Stimulated activated CD4-positive, alpha-beta T cell treated with anti-CD3 and anti-CD28 coated beads, Interleukin-1b, Interleukin-23, amount 100 ng/mL, for 24 hours (primary cell): ENCODE measurements at places on chromosomes 3 and 15.

DNA sequence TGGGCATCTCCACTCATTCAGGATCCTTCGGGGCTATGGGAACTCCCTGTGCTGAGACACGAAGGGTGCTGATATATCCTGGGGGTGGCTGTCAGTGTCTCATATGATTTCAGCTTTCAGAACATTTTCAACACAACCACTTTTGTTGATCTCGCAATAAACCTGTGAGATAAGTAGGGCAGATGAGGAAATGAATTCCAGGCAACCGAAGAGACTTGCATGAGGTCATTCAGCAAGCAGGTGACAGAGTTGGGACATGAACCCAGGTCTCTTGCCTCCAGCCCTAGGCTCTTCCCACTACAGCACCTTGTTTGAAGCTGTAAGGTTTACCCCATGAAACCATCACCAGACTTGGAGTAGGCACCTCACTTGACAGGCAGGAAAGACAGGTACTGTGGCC lies 16.6 kb downstream of the DUOX1 start:
- DNase-seq: no peak

- DNase-seq: no peak
Observed at GRCh38 chr3:81300324-81300927, 461.0 kb downstream of the GBE1 start.

- DNase-seq: no peak
Observed at GRCh38 chr3:115975353-115975752, 352.0 kb downstream of the GAP43 start.

GRCh38 chr15:101201411-101202174 lies 50.3 kb downstream of the CHSY1 start:
- DNase-seq: no peak

- no peak for DNase-seq
Observed at GRCh38 chr3:49164983-49165720, 979 bp downstream of the CCDC71 start.

DNA sequence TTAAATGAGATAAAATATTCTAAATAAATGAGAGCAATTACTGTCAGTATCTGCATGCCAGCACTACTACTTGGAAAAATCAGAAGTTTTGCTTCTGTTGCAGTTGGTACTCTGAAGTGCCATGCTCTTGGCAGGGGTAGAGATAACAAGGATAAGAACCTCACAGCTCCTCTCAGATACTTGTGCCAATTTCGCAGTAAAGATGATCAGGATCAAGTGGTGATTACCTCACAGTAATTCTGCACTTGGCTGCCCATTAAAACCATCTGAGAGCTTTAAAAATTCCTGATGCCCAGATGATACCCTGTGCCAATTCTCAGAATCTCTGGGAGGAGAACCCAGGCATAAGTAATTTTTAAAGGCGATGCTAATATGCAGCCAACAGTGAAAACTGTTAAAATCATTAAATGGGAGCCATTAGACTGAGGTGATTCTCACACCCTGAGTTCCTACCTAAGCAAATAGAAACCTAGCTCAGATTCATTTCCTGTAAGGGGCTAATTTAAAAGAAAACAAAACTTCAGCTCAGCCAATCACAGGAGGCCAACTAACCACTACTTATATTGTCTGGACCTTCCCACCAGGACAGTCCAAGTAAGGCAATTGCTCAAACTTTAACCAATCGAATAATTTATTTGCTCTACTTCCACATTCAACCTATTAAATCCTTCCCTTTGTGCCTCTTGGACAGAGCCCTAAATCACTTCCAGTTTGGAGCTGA lies 171.2 kb downstream of the KCNMB2 start:
- DNase-seq: no peak

DNA sequence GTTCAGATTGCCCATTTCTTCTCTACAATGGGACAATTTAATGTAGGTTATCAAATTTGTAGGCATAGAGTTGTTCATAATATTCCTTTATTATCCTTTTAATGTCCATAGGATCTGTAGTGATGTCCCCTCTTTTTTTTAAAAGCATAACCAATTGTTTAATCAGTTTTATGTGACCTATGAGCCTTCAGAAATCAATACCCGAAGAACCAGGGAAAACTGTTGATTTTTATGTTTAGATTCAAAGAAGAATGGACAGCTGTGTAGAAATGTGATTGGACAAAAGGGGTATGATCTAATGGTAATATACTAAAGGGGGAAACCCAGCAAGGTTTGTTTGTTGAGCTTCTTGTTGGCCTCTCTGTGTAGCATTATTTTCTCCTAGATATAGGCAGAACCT lies 39.5 kb downstream of the SUSD5 start:
- no peak for DNase-seq

DNA sequence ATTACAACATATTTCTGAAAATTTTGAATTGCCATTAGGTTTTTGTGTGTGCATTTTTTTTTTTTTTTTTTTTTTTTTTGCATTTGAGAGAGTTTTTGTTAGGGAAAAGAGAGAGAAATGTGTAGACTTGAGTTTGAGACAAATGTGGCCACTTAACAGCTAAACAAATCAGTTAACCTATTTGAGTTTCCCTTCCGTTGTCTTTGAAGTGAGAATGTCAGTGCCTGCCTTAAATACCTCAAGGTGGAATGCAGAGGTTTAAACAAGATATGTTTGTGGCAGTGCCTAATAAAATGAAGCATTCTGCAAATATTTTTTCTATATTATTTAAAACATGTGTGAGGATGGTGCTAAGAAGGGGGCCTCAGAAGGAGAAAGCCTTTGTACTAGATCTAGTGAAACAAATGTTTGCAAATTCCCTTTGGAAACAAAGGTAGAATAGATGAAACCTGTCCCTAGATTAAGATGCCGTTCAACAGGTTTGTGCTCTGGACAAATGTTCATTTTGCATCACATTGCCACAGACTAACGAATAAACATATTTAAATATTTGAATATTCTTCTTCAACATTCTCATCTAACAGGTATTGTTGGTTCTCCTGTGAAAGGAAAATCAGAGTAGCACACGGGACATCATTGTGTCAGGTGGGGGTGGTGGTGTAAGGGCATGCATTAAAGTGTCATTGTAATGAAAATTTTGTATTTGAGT lies 80.7 kb downstream of the SATB1 start:
- no peak for DNase-seq

GRCh38 chr3:149152420-149152819 lies 23.0 kb downstream of the HPS3 start:
- DNase-seq: no peak

- DNase-seq: no peak
Observed at GRCh38 chr15:77739591-77740378, 107.1 kb upstream of the LINGO1 start.

- DNase-seq: no peak
Observed at GRCh38 chr3:59981377-59981776, 931.6 kb upstream of the CFAP20DC start.

DNA sequence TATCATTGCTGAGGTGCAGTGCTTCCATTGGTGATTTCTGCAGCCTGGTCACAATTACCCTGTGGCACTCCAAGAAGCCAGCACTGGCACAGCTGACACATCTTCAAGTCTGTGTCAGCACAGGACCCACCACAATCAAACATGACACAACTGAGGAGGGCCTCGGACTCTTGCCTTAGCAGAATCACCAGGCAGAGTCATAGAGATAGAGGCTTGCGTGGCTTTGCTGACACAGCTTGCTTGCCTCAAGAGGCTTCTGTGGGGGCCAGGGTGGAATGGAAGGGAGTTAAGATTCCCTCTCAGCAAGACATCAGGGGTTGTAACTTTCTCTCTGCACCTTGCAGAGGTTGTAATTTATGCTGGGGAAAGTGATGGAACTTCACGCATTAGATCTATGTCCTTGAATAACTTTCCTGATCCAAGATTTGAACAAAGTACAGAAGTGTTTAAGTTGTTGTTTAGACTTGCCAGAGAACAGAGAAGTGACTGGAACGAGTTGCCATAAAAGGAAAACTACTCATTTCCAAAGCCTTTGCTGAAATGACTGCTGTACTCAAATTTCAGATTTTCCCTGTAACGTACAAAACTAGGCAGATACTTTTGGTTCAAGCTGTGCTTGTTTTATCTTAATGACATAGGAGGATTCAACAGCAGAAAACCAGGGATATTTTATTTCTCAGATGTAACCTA lies 170.7 kb downstream of the DIPK2A start:
- DNase-seq: no peak

DNA sequence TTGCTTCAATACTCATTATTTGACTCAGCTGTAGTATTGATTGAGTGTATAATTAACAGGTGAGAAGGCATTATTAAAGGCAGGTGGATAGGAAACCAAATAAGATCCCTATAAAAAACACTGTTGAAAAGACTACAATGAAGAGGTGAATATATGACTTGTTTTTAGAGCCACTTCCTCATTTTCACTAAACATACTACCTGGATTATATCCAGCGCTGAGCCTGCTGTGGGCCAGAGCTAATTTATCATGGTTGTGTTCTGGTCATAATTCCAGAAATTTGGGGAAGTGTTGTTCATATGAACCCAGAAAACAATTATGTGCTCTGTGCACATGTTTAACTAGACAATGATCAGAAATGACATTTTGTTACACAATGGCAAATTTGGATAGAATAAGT lies 235.3 kb upstream of the MME start:
- DNase-seq: no peak

DNA sequence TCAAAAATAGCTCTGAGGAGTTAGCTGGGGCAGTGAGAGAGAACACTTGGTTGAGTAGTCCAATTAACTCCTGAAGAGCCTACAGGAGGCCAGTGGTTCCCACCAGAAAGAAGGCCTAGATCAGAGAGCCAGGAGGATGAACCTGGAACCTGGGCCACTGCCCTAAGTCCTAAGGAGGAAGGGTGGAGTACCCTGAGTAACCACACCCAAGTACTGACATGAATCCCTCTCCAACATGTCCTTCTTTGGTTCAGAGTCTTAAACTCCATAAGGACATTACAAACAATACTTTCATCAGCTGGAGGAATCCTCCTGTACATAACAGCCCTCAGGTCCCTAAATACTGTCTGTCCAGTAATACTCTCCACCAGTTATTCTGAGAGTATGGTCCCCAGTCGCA lies 25.6 kb upstream of the C3orf62 start:
- no peak for DNase-seq

GRCh38 chr15:78197632-78198031 lies 36.7 kb downstream of the ACSBG1 start:
- no peak for DNase-seq

GRCh38 chr3:59573911-59574310 lies 524.1 kb upstream of the CFAP20DC start:
- no peak for DNase-seq

DNA sequence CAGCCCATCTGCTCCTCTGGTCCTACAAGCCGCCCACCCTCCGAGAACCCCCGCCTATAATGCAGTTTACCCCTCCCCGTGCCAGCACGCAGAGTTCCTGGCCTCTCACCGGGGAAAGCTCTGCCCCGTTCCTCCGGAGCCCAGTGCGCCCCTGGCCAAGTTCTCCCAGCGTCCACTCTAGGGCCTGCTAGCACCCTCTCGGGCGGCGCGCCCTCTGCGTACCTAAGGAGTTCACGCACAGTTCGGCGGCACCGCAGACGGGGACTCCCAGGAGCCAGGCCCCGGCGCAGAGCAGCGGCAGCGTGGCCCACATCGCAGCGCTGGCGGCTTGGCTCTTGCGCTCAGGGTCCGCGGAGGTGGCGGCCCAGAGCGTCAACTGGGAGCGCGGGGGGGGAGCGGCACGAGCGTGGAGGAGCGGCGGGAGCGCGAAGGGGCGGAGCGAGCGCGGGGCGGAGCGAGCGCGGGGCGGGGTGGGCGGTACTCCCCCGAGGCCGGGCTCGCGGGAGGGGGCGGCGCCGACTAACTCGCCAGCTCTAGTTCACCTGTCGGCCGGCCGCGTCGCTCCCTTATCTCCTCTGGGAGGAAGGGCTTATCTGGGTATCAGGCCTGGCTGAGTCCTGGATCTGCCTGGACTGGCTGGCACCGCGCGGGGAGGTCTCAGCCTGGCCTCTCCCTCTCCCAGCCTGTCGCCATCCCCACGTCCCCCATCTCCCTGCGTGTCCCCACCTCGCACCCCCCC lies at the start of gene CTSH:
CTSH (minus strand) TSS at position 378 of the 739 bp plus-strand sequence; CDS start at position 313, 65 bp downstream.
- DNase-seq: peak; percentile 59

DNA sequence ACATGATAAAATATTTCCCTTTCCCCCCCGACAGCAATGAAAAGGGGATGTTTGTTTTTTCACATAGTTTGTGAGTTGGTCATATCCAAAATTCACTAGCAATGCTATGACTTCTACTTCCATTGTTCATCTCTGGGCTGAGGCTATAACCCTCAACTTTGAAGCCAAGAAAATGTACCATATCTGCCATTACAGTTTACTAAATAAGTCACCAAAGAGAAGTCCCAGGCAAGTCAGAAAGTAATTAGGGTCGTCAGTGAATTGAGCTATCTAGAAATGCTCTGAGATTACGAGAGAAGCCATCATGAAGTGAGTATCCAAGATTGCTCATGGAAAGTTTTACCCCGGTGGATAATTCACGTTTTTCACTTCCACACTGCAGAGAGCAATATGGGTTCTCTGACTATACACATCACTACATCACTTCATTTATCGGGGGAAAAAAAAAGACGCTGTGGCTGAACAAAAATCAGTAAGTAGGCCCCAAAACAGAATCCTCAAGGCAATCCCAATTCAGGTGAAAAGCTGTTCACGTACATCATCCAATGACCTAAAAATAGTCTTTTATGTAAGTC lies 1.4 kb downstream of the PEAK1 start:
- DNase-seq: no peak

GRCh38 chr15:38647683-38648082 lies 83.1 kb upstream of the RASGRP1 start:
- DNase-seq: no peak

DNA sequence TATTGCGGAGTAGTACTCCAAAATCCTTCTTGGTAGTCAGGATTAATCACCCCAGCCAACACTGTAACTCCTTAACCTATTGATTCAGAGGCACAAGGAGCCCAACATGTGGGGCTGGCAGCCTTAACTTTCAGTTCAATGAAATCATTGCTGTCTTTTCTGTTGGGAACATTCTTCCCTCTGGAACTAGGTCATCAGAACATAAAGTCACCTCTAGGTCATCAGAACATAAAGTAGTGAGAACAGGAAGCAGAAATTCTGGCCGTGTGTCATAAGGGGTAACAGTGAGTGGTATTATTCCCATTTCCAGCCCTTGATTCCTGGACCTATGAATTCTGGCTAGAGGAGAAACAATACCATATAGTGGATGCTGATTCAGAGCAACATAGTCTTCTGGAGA lies 71.5 kb upstream of the TNIK start:
- DNase-seq: no peak

- DNase-seq: no peak
Observed at GRCh38 chr3:73451301-73451944, 173.3 kb downstream of the PDZRN3 start.

GRCh38 chr3:94069194-94069813 lies 6.4 kb downstream of the NSUN3 start:
- DNase-seq: no peak
